Osteocyte (in vitro differentiated cells): ENCODE measurements at places on chromosomes 2 and 18. TPM values are rescaled to one million over a fixed set of nuclear protein-coding genes. Genes with fewer than 3 reads are reported as not detected.

CKAP2L gene
- 6.3 and 6.5 TPM in 2 replicates for total RNA-seq

CRYBA2 gene
- not detected in 2 replicates for total RNA-seq

RAD51AP2 gene
- not detected in 2 replicates for total RNA-seq

GRHL1 gene
- 0.32 and 0.81 TPM in 2 replicates for total RNA-seq

MC5R gene
- not detected in 2 replicates for total RNA-seq

MAP3K19 gene
- not detected in 2 replicates for total RNA-seq

PTRHD1 gene
- total RNA-seq, result 26.8 and 31.1 TPM in 2 replicates

TANC1 gene
- 36.9 and 37.0 TPM in 2 replicates for total RNA-seq

MPP4 gene
- total RNA-seq, result 0.52 and 0.83 TPM in 2 replicates

DNA sequence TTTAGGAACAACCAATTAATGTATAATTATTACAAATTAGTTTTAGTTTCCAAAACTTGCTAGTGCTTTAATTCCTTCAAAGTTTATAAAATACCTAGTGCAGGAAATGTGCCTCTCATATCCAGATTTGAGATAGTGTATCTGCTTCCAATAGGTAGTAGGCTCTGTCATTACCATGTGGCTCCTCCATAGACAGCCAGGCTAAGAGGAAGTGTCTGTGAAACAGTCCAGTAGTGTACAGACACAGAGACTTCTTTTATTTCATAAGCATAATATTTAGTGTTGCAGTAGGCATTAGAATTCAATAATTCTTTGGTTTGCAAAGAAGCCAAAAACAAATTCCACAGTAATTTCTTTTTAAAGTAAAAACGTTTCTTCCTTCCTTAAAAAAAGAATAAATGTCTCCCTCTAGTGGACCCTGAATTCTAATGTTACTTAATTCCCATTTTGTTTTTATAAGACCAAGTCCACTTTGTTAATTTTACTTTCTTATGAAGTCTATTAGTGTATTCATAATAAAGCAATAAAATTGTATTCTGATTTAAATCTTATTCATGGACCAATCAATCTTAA lies 101.2 kb downstream of the NEB start:
- no peak for DNase-seq

GRCh38 chr2:36456227-36457175 lies 100.9 kb downstream of the CRIM1 start:
- no peak for DNase-seq

DNA sequence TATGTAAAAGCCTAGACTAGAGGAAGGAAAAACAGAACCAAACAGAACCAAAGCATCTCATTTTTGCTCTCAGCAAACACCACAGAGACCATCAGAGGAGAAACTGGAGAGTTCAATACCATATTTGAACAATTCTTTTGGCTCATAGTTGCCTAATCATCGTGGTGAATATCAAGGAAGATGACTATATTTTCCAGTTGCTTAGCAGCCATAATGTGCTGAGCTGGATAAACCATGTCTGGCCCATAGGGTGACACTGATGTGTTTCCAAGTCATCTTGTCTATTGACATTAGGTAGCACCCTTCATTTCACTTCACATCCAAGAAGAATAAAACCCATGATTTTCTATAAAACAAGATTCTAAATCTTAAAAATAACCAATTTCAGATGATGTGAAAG lies 5.9 kb upstream of the XRCC5 start:
- no peak for DNase-seq

- DNase-seq, result no peak
Measured at GRCh38 chr2:201038855-201039254, 32.6 kb downstream of the HYCC2 start.

DNA sequence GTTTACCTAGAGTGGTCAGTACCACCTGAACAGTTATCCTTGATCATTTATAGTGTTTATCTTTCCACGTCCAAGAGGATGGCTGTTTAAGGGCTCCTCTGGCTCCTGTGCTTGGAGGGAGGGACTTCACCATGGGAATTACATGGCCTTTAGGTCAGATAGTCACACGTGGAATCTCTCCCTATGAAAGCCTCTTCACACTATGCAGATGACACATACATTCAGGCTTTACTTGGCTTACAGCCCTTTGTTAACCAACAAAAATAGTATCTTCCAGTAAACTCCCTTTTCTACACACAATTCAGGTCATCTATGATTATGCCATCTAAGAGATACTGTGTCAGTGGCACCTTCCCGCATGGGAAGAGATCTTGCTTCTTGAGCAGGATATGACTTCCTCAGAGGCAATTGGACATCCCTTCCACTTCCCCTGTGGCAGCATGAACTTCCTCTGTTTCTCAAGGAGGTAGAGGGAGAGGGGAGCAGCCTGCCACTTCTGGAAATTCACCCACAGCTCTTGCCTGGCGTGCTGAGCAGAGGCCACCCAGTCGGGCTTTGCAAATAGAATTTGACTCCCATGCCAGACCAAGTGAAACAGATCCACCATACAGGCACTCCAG lies 53.5 kb downstream of the COLEC12 start:
- no peak for DNase-seq

DNA sequence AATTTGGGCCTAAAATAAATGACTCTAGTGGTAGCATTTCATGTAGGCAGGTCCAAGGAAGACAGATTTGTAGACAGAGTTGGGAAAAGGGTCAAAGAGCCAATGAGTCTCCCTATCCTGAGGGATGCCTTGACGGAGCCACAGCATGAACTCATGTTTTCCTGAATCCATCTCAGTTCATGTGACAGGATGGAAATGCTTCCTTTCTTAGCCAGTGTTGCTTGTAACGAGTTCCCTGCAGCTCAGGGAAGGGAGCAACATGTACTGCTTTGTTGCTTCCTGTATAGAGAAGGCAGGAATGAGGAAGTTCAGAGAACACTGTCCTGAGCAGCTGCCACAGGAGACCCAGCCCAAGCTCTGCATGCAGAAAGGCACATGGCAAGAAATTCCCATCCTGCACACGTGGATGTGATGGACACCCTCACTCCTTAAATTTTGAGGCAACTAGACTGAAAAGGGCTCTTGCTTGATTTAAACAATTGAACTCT lies 27.9 kb downstream of the TMEM17 start:
- no peak for DNase-seq

GRCh38 chr2:23488584-23488983 lies 103.6 kb downstream of the KLHL29 start:
- no peak for DNase-seq

GRCh38 chr18:34867520-34867919 lies 157.4 kb downstream of the DTNA start:
- DNase-seq, result no peak

DNA sequence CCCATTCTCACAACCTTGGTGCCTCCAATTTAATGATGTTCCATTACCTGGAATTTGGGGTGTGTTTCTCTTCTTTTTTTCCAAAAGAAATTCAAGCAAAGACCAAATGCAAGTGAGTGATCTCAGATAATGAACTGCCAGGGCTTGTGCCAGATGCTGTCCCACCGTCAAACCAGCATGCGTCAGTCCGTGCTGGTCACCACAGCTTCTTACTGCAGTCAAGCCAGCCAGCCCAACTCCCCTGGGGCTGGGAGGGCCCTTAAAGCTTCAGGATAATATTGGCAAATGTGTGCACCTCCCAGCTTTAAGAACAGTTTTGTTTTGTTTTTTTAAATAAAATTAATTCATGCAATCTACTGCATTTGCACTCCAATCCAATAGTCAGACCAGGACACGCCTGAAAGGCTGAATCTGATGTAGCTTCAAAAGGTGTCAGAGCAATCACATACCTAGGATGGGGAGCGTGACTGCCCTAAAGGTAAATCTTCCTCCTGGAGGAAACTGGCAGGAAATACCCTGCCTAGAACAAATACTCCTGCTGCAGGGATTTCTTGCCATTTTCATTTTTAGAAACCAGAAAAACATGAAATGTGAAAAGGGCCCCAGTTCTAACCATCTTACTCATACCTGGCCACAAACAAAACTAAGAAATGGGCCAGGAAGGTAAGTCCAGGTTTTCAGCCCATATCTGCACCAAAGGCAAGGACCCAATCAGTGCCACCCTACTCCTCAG lies 26.8 kb upstream of the SP3 start:
- DNase-seq, result no peak

- DNase-seq, result no peak
Measured at GRCh38 chr18:23263551-23264235, 128.4 kb downstream of the CABLES1 start.

DNA sequence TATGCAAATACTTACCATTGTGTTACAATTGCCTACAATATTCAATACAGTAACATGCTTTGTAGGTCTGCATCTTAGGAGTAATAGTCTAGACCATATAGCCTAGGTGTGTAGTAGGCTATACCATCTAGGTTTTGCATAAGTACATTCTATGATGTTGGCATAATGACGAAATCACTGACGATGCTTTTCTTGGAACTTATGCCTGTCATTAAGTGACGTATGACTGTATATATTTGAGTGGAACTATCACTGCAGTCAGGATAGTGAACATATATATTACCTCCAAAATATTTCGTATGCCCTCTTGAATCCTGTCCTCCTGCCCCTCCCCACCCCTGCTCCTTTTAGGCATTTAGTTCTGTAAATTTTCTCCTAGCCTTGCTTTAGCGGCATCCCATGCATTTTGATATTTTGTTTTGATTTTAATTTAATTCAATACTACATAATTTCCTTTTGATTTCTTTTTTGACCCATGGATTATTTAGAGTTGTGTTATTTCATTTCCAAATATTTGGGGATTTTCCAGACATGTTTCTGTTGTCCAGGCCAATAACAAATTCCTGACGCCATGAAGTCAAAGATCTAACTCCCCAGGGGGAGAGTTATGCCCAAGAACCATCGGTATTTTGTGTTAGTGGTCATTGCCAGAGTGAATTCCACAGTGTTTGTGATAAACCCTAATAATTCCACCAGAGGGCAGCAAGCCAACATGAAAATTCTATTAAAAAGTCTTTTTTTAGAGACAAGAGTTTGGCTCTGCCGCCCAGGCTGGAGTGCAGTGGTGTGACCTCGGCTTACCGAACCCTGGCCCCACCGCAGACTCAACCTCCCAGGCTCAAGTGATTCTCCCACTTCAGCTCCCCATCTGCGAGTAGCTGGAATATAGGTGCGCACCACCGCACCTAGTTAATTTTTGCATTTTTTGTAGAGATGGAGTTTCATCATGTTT lies 24.2 kb upstream of the CASP8 start:
- no peak for DNase-seq

DNA sequence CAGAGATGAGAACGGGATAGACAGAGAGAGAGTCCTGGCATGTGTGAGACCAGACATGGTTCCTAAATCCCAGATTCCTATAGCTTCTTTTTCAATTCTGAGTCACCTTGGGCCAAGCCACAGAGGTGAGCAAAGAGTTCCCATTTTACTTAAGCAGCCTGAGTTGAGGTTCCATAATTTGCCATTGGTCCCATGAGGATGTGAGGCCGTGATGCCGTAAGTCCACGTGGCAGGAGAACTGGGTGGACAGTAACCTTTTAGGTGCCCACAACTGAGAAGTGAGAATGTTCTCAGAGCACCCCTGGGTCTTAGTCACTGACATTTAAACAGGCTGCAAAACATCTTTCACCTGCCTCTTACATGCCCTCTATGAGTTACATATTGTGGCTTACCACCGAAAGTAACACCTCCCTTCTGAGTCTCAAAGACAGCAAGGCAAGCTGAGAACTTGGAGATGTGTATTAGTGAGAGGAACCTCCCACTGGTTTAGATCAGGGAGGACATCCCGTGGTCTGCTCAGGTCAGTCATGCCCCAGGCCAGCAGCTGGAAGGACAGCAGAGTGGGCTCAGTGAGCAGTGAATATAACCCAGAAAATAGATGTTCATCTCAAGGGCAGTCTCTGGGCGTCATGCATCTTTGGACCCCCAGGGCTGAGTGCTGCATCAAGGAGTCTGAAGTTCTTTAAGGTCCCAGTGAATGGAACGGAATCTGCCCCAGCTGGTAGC lies 127.9 kb upstream of the LGALSL start:
- no peak for DNase-seq

DNA sequence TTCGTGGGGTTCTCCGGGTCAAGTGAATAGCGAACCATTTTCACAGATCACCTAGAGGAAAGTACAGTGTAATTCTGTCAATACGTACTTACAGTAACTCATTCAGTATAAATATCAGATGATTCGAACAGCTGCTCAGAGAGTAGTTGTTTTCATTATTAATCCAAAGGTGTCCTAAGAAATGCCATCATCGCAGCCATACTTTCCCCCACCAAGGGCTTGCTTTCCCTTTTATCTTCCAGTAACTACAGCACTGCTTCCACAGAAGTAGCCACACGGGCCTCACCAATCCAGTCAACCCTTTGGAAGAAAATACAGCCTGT lies 4.5 kb upstream of the C18orf32 start:
- DNase-seq, result no peak

- no peak for DNase-seq
Measured at GRCh38 chr2:54107903-54108615, 7.4 kb upstream of the ACYP2 start.

DNA sequence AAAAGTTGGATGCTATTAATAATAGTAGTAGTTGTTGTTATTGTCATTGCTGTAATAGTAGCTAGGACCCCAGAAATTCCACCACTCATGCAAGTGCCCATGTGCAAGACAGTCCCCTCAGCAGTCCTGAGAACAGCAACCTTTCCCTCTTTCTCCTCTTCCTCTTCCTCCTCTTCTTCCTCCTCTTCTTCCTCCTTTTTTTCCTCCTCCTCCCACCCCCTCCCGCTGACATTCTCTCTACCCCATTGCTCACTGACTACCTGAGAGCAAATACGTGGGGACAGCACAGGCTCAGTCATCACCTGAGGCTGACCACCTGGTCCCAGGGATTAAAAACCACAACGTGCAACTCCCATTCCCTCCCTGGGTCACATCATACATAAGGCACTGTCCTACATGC lies 41.8 kb downstream of the SMAD7 start:
- DNase-seq, result no peak

DNA sequence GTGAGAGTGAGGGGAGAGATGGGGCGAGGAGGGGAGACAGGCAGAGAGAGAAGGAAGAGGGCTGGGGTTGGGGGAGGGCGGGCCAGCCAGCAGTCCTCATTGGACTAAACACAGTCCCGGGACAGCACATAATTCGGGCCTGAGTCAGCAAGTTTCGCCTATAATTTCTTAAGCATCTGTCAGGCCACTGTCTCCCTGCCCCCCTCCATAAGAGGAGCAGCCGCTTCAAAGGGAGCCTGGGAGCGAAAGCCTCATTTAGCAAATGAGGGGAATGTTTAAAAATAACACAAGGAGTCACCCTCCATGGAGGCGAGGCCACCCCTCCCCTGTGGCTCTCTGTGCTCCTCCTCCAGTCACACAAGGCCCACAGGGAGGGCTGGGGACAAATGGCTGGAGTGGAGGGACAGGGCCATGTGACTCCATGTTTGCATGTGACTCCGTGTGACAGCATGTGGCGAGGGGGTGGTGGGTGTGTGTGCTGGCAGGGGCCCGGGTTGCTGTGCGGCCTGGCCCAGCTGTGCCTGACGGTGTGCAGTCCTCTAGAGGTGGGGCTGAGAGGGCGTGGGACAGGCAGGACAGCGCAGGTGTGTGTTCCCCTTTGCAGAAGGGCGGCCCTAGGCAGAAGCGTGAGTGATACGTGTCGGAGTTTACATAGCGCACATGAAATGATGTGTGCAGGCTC lies 162.4 kb downstream of the CELF4 start:
- DNase-seq, result no peak

DNA sequence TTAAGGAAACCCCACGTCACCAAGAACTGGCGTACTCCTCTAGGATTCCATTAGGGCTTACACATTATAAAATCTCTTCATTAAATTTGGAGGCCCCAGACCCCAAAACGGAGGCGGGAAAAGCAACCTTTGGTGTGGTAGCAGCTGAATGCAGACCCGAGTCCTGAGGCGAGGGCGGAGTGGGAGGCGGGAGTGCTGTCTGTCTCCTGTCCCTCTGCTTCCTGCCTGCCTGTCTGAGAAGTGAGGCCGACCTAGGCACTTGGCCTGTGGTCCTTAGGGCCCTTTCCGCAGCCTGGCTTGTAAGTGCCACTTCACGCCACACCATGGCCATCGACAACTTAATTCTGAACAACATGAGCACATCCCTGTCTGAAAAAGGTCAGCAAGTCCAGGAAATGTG lies 102.1 kb downstream of the RTN4 start:
- DNase-seq, result no peak
